Stimulated activated naive CD8-positive, alpha-beta T cell treated with anti-CD3 and anti-CD28 coated beads, Interleukin-15, amount 100 ng/mL, for 72 hours (primary cell): ENCODE measurements at places on chromosomes 4 and X.

GRCh38 chr4:106796876-106797275, 239.2 kb downstream of the DKK2 start:
- no peak for DNase-seq

DNA sequence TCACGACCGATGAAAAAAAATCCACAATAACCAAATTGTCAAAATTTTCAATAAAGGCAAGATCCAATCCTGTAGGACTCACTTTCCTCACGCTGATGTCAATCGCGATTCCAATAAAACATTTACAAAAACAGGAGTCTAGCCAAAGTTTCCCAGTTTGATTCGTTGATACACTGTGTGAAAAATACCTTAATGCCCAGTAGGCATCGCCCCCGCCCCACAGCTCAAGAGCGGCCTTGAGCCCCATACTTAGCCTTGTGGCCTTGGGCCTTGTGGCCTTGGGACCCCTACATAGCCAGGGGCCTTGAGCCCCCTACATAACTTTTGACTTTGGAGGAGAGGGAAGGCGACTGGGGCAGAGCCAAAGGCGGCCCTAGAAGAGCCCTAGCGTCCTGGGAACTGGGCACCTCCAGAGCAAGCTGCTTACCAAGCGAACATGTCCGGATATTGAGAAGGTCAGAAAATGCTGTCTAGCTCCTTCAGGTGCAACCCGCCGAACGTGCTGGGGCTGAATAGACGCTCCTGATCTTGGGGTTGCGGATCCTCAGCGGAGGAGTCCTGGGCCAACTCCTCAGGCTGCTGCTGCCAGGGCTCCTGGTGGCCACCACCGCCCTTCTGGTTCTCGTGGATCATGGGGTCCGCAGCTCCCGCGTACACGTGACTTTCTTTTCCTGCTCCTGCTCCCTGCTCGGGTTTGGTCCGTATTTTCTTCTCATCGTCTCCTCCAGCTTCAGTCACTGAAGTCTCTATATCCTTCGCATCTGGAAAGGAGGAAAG, 62.9 kb downstream of the RHOXF2B start:
- no peak for DNase-seq

DNA sequence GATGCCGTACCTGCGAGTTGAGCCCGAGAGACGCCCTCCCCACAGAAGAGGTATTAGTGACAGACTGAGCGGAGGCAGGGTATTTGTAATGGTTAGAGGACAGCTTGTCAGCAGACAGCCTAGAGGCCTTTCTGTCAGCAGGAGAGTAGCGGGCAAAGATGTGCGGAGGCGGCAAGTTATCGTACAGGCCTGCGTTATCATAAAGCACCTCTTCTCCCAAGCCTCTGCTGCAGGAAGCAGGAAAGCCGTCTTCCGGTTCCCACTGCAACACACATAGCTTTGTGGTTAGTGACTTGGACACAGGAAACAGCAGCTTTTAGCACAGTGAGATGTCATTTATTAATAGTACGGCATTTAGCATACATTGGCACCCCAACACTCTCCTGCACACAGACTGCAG, 158.3 kb downstream of the AFAP1 start:
- no peak for DNase-seq

DNA sequence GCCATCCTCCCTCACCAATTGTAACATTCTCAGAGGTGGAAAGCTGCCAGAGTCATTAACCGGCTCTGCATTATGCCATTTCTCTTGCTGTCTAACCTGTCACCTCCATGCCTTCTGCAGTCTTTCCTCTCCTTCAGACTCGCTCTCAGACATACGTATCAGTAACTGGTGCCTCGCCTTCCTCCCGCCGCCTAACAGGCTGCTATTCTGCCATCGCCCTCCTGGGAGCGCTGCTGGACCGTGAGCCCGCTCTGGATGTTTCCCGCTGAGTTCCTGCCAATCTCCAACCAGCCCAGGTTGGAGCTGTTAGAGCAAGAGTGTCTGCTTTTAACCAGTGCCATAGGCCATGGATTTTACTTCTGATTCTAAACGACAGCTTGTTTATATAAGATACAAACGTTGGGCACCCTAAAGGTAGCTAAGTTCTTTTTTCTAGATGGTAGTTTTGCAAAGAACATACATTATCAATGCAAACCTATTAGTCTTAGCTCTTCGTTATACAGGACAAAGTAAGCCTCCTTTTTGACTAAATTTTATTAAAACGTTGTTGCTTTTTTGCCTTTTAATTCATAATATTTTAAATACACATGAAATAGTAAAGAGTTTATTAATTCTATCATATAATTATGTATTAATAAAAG, 59.5 kb upstream of the NEIL3 start:
- DNase-seq = peak; percentile 68

DNA sequence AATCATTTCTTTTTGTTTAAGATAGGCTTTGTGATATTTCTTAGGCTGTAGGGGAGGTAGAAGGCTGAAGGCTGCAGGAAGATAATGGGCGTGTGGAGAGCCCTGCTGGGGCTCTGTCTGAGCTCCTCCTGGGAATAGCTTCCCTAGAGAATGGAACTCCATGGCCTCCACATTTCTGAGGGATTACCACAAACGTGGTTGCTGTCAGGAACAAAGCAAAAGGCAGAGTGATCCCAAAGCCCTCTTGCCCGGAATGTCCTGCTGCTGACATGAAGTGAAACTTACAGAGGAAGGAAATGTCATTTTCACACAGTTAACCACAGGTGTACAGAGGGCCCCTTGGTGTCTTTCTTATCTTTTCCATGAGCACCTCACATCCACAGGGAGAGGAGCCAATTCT, 89.3 kb downstream of the DDIT4L start:
- no peak for DNase-seq

GRCh38 chr4:145681518-145681917, 1.6 kb downstream of the C4orf51 start:
- DNase-seq = no peak

GRCh38 chr4:174549721-174550120, 27.4 kb upstream of the HPGD start:
- DNase-seq = no peak

GRCh38 chr4:14783011-14783877, 219.0 kb upstream of the CPEB2 start:
- peak; percentile 82 for DNase-seq

GRCh38 chr4:166400270-166400894, 527.3 kb downstream of the TLL1 start:
- DNase-seq = no peak

- DNase-seq = no peak
Measured at GRCh38 chrX:71579136-71579989, 1.1 kb downstream of the GCNA start.

GRCh38 chr4:128450326-128451120, 162.9 kb upstream of the PGRMC2 start:
- DNase-seq = no peak

DNA sequence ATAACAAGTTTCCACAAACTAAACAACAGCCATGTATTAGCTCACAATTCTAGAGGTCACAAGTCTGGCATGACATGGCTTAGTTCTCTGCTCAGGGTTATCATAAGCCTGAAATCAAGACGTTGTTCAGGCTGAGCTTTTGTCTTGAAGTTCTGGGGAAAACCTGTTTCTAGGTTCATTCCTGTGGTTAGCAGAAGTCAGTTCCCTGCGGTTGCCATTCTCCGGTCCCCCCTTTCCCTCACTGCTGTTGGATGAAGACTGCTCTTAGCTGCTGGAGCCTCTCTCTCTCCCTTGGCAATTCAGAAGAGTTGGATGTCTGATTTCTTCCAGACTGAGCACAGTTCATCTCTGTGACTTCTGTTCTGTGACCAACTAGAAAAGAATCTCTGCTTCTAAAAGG, 962.6 kb downstream of the PCDH7 start:
- DNase-seq = no peak

GRCh38 chrX:71253253-71254091, 468 bp downstream of the ZMYM3 start:
- peak; percentile 53 for DNase-seq

DNA sequence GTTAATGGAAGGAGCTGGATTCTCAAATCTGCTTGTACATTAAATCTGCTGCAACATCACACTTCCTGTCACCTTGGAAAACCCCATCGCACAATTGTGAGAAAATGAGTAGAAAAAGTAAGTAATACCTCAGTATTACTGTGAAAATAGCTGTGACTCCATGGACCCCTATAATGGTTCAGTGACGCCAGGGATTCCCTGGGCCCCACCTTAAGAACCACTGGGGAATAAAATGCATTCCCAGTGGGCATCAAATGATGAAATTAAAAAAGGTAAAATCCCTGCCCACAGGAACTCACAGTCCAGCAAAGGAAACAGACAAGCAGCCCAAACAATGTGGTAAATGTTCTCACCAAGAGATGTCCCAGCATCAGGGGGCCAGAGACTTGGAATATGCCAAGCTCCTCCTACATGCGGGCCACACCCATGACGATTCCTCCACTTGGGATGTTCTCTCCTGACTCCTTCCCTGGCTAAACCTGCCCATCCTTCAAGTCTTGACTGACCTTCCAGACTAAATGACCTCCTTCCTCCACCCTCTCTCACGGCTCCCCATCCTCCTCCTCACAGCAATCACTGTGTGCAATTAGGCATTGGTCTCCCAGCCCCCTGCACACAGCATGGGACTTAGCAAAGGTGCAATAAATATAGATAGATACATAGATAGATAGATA, 2.6 kb downstream of the EVC2 start:
- no peak for DNase-seq

DNA sequence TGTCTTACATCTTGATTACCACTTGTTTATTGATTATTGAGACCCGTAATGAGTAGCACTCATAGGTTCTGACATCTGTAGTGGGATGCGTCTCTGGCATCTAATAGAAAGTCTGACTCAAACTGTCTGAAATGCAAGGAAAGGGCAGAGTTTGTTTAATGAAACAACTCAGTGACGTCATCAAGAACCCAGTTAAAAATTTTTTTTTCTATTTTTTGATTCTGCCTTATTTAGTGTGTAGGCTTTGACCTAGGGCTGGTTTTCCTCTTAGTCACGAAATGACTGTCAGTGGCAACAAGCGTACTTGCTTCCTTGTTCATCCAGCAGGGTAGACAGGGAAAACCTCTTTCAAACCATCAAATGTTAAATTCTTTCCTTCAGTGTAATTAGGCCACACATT, 3.1 kb upstream of the CDKL5 start:
- no peak for DNase-seq

GRCh38 chrX:18461431-18461830, 36.0 kb downstream of the CDKL5 start:
- DNase-seq = no peak

DNA sequence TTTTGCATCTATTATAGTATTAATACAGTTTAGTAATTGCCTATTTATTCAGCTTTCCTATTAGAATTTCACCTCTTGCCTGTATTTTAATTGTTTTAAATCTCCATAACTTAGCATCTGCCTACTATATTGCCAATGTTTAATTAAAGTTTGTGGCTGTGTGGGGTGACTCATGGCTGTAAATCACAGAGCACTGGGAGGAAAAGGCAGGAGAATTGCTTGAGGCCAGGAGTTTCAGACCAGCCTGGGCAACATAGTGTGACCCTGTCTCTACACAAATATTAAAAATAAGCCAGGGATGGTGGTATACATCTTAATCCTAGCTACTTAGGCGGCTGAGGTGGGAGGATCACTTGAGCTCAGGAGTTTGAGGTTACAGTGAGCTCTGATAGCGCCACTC, 14.5 kb upstream of the CCSER1 start:
- no peak for DNase-seq

GRCh38 chr4:68176500-68176899, 46.8 kb upstream of the TMPRSS11F start:
- no peak for DNase-seq

GRCh38 chrX:56813318-56813837, 84.3 kb downstream of the NBDY start:
- DNase-seq = peak; percentile 59

GRCh38 chr4:996030-996996, 3.1 kb upstream of the SLC26A1 start:
- no peak for DNase-seq

DNA sequence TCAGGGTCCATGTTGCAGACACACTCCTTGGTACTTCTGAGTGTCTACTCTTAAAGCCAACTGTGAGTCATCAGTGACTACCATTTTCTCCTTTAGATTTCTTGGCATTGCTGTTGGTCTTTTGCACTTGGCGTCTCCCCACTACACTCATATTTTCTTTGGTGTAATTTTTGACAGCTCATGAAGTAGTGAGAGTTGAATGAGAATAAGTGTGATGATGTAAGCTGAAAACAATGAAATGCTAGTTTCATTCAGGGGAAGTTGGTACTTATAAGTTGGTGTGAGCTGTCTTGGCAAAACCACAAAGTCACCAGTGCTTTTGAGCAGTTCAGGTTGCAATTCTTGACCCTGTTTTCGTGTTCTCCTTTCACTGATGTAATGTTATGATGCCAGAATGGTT, 142.9 kb upstream of the ARX start:
- no peak for DNase-seq

DNA sequence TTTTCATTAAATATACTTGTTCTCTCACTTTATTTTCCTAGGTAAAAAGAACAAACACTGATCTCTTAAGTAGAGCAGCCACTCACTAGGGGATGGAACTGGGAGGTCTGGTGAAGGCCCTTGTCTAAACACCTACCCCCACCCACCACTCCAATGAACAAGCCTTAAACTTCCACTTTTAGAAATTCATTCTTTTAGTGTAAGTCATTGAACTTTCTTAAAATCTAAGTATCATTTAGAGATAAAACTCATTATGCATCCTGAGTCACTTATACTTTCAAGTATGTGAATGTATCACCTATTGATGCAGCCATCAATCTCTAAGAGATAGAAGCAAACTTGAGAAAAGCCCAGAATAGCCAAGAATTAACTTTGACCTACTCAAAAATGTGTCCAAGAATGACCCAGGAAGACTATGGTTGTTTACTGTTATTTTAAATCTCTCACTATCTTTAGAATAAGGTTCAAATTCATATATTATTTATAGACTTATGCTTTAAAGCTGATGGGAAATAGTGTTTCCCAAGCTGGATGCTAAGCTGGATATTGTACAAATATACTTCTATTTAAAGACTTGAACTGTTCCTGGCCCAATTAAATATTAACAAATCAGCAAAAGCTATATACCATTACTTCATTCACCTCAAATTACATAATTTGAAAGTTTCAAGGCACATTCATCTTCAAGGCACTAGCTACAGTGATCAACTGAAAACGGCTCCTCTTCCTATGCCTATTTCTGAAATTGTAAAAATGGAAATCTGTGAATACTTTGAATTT, 49.5 kb downstream of the CAMK2D start:
- DNase-seq = no peak

- DNase-seq = no peak
Measured at GRCh38 chr4:11209826-11210225, 218.9 kb downstream of the HS3ST1 start.

DNA sequence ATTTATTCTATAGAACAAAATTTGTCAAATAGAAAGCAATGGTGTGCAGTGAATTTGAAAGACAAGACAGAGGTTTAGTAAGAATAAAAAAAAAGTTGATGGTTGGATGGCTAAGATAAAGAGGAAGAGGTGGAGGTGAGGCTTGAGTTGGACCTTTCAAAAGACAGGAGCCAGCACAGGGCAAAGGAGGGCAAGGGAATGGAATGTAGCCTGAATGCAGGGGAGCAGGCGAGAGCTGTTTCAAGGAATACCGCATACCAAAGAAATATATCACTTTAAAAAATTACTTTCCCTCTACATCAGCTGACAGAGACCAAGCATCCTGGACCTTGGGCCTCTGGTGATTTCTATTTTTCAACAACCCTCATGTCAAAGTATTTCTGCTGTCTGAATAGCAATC, 38.0 kb upstream of the CXXC4 start:
- no peak for DNase-seq

- no peak for DNase-seq
Measured at GRCh38 chrX:119266364-119266995, 30.4 kb downstream of the PGRMC1 start.
